ENCODE measurements at places on chromosomes 16 and 17.

GRCh38 chr16:82264756-82265155 is 94.7 kb upstream of the MPHOSPH6 start:
- DNase-seq, result no peak

DNA sequence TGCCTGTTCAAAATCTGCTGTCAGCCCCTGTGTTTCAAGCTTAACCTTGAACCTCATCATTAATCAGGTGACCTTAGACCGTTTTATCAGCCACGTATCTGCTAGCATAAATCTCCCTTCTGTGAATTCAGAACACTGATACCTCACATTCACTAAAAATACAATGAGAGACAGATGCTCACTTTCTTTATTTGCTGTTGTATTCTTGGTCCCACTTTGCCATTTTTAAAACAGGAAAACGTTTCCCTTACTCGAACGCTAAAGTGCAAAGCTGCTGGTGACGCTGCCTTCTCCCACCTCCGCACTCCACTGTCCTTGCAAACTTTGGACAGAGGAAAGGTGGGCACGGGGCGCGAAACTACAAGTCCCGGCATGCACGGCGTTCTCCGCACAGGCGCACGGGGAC is 220 bp upstream of the ARHGAP44 start:
- peak; percentile 22 for DNase-seq

GRCh38 chr17:49977463-49978389 is 8.7 kb downstream of the DLX4 start:
- no peak for DNase-seq

GRCh38 chr16:19524356-19524615 is 544 bp downstream of the CCP110 start:
- no peak for DNase-seq

- no peak for DNase-seq
Observed at GRCh38 chr16:79996321-79996720, 395.8 kb upstream of the MAF start.

DNA sequence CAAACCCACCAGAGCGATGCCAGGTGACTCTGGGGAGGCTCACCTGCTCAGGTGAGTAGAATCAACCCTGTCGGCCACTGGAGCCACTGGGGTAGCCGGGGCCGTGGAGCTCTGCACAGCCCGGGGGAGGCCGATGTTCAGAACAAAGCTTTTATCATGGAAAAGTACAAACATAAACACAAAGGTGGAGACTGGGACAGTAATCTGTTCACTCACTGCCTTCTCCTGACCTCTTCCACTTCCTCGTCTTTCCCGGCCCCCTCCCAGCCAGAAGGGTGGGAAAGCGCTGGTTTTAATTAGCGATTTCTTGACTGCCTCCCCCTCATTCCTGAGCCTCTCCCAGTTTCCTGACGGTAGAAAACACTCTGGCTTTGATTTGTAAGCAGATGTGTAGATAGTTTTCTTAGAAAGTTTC is 9.8 kb upstream of the TEX19 start:
- no peak for DNase-seq

DNA sequence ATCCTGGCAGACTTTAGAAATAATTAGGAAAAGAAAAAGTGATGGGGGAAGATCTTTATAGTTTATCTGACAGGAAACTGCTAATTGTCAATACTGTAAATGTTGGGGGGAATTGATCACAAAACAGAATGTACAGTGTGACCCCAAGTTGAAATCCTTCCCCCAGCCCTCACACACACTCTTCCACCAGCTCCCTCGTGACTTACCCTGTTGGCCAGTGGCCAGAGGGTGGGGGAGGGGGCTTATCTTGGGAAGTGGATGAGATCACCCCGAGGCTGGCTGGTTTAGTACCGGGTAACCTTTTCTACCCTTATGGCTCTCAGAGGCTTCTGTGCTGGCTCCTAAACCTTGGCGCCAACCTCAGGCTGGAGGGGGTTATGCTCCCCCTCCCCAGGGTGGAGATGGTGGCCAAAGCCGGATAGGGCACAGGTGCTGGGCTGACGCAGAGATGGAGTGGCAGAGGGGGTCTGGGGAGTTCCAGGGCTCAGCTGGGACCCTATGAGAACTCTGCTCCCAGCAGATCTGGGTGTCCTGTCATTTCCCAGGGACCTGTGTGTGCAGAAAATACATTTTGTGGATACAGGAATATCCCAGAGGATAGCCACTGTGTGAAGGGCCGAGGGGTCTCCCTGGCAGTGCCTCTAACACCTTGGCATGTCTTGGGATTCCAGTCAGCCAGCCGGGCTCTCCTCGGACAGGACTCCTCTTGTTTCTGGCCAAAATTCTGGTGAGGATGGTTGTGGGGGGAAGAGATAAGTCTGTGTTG is 18.6 kb downstream of the CDH16 start:
- no peak for DNase-seq

DNA sequence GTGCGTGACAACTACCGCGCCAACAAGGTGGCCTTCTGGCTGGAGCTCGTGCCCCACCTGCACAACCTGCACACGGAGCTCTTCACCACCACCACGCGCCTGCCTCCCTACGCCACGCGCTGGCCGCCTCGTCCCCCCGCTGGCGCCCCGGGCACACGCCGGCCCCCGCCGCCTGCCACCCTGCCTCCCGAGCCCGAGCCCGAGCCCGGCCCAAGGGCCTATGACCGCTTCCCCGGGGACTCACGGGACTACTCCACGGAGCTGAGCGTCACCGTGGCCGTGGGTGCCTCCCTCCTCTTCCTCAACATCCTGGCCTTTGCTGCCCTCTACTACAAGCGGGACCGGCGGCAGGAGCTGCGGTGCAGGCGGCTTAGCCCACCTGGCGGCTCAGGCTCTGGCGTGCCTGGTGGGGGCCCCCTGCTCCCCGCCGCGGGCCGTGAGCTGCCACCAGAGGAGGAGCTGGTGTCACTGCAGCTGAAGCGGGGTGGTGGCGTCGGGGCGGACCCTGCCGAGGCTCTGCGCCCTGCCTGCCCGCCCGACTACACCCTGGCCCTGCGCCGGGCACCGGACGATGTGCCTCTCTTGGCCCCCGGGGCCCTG is 3.0 kb upstream of the SPEM1 start:
- no peak for DNase-seq

DNA sequence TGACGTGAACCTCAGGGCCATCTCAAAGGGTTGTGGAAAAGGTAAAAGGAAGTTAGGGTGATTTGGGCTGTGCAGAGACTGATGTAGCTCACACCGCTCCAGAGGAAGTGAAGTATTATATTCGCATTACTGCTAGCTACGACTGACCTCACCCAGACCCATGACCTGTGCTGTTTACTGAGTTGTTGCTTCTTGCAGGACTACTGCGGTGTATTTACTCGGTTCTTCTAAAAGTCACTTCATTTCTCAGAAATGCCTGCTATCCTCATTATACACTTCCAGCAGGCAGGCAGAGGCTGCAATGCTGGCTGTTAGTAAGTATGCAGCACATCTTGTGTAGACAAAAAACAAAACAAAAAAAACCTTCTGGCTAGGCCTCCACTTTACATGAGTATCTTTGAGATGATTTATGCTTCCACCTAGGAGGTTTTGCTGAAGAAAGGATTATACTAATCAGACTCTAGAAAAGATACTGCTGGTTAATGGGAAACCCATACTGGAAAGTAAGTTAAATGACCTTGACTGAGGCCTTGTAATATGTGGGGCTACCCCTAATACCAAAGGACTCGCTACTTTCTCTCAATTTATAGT is 76.0 kb downstream of the CREBBP start:
- no peak for DNase-seq

GRCh38 chr17:74803971-74804370 is 27.8 kb upstream of the NAT9 start:
- no peak for DNase-seq

- no peak for DNase-seq
Observed at GRCh38 chr17:67525239-67526135, 148.4 kb downstream of the PITPNC1 start.

GRCh38 chr16:89153848-89154271 is 17.7 kb upstream of the CDH15 start:
- DNase-seq, result no peak

GRCh38 chr16:72202014-72202413 is 30.1 kb upstream of the PMFBP1 start:
- no peak for DNase-seq

DNA sequence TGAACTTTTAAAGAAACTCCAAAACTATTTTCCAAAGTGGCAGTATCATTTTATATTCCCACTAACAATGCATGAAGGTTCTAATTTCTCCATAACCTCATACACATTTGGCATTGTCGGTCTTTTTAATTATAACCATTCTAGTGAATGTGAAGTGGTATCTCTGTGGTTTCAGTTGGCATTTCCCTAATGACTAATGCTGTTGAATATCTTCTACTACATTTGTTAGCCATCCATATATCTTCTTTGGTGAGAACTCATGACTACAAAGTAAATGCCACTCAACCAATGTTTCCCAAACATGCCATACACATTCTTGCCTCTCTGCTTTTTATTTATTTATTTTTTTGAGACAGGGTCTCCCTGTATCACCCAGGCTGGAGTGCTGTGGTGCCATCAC is 31.7 kb upstream of the TAOK1 start:
- no peak for DNase-seq

DNA sequence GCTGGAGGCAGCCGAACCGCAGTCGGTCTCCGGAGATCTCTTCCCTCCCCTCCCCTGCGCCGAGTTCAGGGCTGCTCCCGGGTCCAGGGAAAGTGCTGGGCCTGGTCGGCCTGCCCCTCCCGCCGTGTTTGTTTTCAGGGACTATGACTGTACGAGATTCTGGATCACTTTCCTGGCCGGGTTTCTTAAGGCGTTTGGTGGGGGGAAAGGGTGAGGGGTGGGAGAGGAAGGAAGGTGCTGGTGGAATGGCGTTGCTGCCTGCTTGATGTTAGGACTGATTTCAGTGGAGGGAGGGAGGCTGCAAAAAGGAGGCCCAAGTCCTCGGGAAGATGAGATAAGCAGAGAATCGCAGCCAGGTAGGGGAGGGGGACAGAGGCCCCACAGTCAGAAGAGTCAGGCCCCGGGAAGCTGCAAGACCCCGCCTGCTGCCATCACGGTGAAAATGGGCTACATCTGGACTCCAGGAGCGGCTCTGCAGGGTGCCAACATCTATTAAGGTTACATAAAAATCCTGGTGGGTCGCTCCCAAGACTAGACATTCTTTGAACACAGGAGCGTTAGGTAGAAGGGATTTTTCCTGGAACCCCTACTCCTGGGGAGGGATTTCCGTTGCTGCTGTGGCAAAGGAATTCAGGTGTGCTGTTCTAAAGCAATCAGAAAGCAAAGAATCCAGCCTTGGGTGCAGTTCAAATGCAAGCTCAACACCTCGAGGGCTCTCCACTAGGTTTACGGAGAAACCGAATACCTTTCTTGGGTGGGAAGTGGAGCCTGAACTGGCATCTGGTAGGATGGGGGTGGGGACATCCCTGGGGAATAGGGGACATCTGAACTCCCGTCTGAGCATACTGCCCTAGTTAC is 1.2 kb downstream of the ARHGAP44 start:
- no peak for DNase-seq

- no peak for DNase-seq
Observed at GRCh38 chr17:49798738-49799137, 10.3 kb downstream of the KAT7 start.

DNA sequence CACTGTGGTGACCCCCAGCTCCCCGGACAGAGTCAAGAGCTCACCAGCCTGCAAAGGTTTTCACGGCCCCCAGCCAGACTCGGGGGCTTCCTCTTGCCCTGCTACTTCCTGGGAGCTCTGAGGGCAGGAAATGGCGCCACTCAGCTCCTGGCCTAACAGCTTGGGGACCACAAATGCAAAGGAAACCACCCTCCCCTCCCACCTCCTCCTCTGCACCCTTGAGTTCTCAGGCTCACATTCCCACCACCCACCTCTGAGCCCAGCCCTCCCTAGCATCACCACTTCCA is 375 bp upstream of the SPN start:
- no peak for DNase-seq

DNA sequence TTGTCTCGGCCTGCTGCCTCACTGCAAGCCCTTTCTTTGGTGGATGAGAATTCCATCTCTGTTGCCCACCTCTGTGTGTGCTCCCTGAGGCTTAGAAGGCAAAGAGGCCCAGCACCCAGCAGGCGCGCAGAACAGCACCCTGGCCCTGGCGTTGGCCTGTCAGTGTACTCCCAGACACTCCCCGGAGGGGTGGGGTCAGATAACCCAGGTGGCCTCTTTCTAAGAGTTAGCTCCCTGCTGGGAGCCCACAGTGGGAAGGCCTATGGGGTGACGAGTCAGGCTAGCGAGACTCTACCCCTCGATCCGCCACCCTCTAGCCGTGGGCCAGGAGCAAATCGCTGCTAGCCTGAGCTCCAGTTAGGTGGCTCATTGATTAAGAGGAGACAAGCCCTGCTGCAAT is 38.1 kb downstream of the SRL start:
- DNase-seq, result no peak

GRCh38 chr16:85556456-85557082 is 56.6 kb upstream of the GSE1 start:
- no peak for DNase-seq

- no peak for DNase-seq
Observed at GRCh38 chr16:54050459-54051210, 236.0 kb downstream of the IRX3 start.

GRCh38 chr17:81558941-81559806 is 7.0 kb upstream of the FAAP100 start:
- no peak for DNase-seq

DNA sequence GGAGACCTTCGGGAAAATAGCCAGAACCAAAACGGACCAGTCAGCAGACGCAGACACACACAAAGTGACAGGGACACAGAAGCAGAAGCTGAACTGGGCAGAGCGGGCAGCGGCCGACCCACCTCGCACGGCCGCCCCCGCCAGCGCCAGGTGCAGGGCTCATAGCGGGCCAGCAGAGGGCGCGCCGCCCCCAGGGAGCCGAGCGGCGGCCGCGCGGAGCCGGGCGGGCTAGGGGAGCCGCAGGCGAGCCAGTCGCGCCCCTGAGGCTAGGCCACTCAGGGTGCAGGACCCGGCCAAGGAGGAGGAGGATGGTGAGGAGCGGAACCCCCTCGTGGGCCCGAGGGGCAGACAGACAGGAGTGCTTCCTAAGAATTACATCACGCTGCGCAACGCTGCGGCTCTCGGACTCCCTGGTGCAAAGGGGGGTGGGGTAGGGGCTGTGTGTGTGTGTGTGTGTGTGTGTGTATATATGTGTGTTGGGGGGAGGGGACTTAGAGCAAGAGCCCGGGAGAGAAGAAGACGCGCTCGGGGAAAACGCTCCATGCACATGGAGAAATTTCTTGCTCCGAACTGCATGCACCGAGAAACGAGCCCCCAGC is 913 bp upstream of the NOG start:
- no peak for DNase-seq
